ENCODE measurements at places on chromosomes 6 and 20.

- no peak for DNase-seq
These were observed 494.6 kb downstream of the RFPL4B start for GRCh38 chr6:112841553-112842329.

DNA sequence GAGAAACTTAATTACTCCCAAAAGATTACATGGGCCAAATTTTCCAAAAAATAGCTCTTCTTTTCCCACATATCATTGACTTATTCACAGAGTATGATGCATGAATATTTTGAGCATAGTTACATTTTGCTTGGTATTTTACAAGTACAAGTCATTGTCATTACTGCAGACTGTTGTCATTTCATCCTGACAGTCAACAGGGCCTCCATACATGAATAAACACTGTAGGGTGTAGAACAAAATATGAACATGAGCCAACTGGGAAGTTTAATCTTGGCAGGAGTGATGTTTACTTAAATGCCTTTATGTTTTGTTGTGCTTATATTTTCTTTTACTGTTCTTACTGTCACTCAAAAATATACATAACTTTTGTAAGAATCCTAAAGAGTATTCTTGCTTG, 340.7 kb downstream of the ADGRB3 start:
- no peak for DNase-seq

GRCh38 chr6:88910922-88911778, 52.3 kb downstream of the RNGTT start:
- no peak for DNase-seq

- no peak for DNase-seq
These were observed 22.4 kb downstream of the ZMYND8 start for GRCh38 chr20:47334022-47334551.

DNA sequence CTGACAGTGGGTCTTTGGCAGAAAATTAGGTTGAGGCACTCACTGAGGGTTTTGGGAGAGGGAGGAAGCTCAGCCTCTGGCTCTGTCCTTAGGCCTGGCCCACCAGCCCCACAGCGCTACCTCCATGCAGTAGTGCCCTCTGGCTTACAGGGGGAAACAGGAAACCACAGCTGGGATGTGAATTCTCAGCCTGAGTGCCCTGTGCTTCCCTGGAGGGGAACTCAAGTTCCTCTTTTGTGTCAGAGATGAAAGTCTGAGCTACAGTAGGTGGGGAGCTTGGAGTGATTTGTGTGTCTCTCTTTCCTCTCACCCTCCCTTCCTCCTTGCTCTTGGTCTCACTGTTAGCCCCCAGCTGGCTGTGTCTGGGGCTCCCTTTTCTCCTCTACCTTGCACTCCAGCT, 48.2 kb upstream of the BLCAP start:
- DNase-seq = no peak

DNA sequence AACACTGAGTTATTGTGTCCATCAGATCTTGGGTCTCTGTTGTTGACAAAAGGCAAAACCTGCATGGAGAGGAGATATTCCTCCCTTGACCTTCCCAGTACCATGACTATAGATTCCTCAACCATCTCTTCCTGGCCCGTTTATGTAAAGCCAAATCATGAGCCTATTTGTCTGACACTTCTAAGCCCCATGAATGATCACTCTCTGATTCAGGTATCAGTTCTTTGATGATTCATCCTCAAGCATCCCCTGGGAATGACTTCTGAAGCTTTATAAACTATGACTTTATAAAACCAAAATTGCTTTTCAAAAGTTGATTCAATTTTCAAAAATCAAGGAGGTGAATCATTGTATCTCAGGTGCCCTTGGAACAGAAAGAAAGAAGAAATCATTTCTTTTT, 78.7 kb upstream of the LOC128125822 start:
- DNase-seq = no peak

GRCh38 chr6:25788305-25788922, 33.9 kb downstream of the SLC17A4 start:
- DNase-seq = no peak

DNA sequence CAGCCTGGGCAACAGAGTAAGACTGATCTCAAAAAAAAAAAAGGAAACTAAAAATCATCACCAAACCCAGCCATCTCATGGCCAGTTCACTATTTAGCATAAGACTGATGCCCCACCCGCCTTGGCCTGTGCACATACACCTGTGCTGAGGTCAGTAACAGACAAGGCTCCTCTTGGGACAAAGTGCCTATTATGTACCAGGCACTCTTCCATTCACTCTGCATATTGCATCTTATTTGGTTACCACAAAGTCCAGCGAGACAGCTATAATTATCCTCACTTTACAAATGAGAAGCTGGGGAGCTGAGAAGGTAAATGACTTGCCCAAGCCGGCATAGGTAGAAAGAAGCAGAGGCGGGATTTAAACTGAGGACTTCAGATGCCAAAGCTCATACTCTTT, 3.8 kb downstream of the PTPRT start:
- no peak for DNase-seq

DNA sequence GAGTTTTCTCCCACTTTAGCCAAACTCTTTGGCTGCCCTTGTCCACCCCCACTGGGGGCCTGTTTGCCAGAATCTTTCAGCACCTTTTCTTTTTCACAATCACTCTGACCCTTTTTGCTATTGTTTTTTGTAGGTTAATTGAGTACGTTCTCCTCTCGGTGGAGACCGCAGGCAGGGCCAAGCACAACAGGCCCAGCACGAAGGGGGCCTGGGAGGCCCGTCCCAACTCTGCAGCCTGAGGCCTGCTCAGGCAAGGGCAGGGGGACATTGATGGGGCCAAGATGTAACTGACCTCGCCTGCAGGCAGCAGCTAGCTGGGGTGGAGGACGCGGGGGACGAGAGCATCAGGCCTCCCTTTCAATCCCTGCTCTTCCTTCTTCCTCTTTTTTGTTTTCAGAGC, 47.7 kb downstream of the SLC2A10 start:
- no peak for DNase-seq

DNA sequence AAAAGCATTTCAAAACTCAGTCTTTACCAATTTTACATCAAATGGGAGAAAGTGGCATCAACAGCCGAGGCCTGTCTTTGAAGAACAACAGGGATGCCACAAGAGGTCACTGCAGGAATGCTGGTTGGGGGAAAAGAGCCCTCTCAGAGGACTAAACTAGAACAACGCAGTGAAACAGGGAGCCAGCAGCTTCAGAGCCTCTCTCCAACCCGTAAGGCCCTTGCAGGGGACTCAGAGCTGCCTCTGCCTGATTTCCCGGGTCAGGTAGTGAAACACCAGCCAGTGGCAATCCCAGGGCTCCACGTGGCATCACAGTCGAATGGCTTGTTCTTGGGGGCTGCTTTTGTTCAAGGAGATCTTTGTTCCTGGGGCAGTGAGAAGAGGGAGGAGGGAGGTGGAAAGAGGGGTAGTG, 55.0 kb upstream of the KCNK16 start:
- no peak for DNase-seq

DNA sequence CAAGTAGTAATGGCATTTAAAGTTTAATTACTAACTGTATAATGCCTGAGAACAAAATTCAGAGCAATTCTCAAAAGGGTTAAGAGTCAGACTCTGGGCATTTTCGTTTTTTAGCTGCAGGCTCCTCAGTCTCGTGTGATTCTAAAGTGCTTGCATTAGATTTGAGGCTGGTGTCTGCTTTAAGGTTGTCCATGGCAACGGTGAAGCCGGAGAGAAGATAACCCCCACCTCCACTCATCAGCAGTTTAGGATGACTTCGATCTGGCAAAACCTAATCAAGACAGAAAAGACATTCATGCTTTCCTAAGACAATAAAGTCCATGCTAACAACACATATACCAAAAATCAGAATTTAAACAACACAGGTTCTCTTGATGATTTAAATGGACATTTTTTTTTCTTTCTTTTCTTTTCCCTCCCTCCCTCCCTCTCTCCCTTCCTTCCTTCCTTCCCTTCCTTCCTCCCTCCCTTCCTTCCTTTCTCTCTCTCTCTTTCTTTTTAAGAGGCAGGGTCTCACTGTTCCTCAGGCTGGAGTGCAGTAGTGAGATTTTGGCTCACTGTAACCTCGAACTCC, 11.8 kb downstream of the TRMT6 start:
- no peak for DNase-seq

DNA sequence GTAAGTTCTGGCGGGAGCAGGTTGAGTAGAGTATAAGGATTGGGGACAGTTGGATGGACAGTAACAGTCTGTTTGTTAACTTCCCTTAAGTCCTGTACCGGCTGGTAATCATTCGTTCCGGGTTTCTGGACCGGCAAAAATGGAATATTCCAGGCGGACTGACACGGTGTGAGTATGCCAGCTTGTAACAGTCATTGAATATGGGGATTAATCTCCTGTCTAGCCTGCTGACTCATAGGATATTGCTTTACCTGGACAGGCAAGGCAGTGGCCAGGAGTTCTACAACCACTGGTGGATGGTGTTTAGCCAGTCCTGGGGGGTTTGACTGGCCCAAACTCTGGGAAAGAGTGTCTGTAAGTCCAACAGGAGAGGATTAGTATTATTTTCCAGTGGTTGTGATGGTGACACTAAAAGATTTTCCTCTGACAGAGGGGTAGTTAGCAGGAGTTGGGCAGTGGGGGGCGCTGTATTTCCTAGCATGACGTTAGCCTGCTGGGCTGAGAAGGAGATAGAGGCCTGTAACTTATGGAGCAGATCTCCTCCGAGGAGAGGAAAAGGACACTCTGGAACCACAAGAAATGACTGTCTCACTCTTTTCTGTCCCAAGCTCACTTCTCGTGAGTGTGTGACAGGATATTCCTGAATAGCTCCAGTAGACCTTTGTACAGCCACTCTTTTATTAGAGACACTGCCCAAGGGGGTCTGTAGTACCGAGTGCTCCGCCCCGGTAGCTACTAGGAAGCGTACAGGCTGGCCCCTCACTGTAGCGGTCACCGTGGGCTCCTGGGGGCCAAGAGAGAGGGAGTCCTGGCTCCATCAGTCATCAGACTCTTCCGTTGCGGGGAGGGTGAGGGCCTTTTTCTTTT, 152.2 kb downstream of the TRIM27 start:
- no peak for DNase-seq

DNA sequence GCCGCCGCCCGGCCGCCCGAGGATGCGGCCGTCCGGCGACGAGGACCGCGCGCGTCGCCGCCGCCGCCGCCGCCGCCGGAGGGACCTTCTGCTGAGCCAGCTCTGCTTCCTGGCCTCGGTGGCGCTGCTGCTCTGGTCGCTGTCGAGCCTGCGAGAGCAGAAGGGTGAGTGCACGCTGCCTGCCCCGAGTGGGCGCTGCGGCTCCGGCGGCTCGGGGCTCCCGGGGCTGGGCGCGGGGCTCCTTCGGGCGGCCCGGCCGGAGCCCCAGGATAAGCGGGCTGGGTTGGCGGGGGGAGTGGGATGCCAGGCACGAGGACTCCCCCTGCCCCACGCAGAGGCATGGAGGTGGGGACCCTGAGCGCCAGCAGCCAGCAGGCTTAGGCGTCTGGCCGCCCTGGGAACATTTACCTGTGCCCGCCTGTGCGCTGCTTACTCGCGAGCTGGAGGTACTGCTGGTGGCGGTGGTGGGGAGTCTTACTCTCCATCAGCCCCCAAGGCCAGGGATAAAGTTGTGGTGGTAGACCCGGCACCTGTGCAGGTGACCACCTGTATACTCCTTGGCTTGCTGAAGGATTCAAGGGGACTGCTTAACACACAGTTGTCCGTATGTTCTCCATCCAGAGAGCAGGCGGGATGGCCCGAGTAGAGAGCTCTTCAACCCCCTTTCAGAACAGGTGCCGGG, 520 bp downstream of the SLC24A3 start:
- DNase-seq = no peak

DNA sequence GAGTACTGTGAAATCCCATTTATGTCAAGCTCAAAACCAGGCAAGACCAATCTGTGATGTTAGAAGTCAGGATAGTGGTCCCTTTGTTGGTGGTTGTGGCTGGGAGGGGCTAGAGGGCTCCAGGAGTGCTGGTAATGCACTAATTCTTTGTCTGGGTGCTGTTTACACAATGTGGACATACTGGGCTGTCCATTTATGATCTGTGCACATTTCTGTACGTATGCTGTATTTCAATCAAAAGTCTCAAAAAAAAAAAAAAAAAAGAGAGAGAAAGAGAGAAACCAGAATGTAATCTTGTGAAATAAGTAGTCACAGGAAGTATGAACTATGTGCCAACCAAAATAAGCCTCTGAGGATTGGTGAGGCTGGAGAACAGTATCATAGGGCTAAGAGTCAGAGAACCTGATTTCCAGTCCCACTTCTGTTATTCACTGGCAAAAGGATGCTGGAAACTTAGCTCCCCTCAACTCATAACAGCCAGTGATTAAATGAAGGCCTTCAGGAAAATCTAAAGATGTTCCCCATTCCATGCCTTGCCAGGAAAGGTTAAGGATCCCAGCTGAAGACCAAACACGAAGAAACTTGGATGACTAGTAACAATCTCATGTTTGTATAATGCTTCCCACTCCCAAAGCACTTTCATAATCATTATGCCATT, 19.6 kb upstream of the TRAM2 start:
- no peak for DNase-seq

- DNase-seq = no peak
These were observed 15.0 kb downstream of the FITM2 start for GRCh38 chr20:44296011-44296410.

Data from stimulated activated CD4-positive, alpha-beta T cell treated with anti-CD3 and anti-CD28 coated beads, Interleukin-1b, Interleukin-23, amount 100 ng/mL, for 1 hour (primary cell).